Foreskin melanocyte (primary cell): ENCODE measurements at places on chromosomes 16 and 17.

DNA sequence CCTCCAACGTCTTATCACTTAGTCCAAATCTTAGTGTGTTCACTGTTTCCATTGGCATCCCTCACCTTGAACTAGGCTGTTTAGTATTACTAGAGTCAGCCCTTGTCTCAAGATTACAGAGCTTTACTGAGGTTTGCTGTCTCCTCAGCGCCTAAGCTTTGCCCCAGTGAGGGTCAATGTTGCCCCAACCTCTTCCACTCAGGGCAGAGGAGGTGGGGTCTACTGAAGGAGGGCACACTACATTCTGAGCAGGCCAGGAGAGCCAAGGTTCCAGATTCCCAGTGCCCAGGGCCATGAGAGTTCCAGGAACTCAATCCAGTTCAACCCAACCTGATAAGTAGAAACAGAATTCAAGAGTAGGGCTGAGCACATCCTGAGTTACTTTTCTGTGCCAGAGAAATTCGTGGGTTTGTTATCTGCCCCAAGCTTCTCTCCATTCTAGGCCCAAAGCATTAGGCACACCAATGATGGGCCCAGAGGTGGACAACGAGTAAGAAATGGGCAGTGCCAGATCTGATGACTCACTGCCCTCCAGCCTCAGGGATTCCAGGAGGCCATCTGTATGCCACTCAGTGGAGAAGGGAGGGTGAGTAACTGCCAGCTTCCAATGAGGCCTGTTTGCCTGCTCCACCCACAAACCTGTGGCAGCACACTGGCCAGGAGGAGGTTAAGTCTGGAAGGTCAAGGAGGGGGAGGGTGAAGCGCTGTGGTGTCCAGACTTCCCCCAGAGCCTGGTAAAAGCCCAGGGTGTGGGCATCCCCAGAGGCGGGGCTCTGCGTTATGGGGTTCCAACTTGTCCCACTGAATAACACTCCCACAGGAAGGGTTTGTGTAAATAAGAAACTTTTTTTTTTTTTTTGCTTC is 8.2 kb downstream of the TUBG2 start:
- peak; percentile 75 for DNase-seq

- DNase-seq = no peak
Observed at GRCh38 chr16:51683882-51684281, 532.8 kb upstream of the SALL1 start.

DNA sequence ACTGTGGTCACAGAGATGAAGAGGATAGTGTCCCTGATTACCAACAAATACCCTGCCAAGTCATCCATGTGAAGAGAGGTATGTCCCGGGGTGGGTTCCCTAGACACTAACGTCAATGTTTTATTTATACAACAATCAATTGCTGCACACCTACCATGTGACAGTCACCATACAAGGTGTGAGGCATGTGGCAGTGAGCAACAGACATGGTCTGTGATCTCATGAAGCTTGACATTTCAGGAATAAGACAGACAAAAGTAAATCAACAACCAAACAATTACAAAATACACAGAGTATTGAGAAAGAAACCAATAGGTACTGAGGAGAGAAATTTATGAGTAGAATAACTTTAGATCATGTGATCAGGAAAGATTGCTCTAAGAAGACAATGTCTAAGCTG is 268.6 kb downstream of the MRTFB start:
- DNase-seq = no peak

GRCh38 chr16:13231365-13231764 is 330.0 kb downstream of the SHISA9 start:
- no peak for DNase-seq

DNA sequence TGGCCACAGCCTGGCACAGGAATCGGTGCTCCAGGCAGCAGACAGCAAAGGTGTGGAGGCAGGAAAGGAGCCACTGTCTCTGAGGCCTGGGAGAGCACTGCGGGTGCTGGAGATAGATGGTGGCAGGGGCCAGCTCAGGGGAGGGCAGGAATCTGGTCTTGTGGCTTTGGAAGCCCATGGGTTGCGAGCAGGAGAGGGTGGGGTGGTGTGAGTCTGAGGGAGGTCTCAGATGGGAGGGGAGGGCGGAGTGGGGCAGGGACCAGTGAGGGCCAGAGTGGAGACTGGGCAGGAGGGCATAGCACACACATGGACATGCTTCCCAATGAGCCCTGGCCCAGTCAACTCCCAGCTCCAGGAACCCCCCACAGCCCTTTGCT is 70.1 kb downstream of the SREBF1 start:
- DNase-seq = no peak
